Stimulated activated effector memory CD8-positive, alpha-beta T cell treated with anti-CD3 and anti-CD28 coated beads, Interleukin-12 subunit alpha, Interleukin-12 subunit beta, amount 100 ng/mL, for 72 hours (primary cell): ENCODE measurements at places on chromosomes 3 and 15.

GRCh38 chr3:191944835-191945234 is 483.9 kb downstream of the PYDC2 start:
- no peak for DNase-seq

DNA sequence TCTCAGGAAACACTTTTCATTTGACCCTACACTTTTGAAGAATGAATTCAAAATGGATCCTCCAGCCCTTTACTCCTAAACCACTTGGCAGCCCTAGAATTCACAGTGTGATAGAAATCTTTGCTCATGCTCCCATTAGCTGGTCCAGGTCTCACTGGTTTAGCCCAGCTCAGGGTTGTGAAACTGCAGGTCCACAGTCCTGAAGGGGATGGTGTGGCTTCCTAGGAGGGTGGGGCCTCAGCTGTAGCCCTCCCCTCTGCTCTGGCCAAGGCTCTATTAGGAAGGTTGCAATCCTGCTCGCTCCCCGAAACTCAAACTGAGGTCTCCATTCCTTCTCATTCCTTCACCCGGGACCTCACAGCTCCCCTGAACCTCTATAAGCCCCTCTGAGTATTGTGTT is 21.6 kb upstream of the TICRR start:
- no peak for DNase-seq

DNA sequence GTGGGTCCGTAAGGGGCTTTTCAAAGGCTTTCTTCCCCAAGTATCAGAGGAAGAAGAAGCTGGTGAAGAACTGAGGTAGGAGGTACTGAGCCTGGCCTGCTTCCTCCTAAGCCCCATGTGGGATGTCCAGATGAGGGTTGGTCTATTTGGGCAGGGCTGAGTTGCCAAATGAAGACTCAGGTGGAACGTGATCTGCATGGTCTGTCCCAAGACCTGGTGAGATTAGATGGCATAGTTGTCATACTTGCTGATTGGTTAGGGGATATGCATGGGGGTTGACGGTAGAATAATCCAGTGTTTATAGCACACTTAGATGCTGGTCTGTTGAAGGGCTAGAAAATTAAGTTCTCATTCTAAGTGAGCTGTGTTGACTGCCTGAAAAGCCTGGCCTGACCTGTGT is 36.3 kb upstream of the BSN start:
- no peak for DNase-seq

GRCh38 chr3:184513276-184514170 is 48.1 kb upstream of the EPHB3 start:
- DNase-seq = peak; percentile 90

DNA sequence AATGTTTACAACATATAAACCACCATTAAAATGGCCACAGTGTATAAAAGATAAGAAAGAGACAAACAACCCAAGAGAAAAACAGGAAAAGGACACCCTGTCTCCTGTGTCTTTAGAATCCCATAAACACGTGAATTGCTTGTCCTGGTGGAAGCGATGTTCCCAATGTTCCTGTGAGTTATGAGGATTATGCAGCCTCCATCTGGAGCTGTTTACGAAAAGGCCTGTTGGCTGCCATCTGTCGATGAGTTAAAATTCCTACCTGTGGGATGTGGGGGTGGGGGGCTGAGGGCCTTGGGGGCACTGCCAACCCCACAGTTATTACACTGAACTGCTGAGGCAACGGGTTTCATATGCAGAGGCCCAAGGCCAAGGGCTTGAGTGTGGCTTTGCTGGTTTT is 13.6 kb downstream of the NISCH start:
- DNase-seq = no peak

- no peak for DNase-seq
Measured at GRCh38 chr15:95457520-95457919, 873.0 kb upstream of the NR2F2 start.

GRCh38 chr3:112604536-112604935 is 36.4 kb downstream of the CCDC80 start:
- no peak for DNase-seq

DNA sequence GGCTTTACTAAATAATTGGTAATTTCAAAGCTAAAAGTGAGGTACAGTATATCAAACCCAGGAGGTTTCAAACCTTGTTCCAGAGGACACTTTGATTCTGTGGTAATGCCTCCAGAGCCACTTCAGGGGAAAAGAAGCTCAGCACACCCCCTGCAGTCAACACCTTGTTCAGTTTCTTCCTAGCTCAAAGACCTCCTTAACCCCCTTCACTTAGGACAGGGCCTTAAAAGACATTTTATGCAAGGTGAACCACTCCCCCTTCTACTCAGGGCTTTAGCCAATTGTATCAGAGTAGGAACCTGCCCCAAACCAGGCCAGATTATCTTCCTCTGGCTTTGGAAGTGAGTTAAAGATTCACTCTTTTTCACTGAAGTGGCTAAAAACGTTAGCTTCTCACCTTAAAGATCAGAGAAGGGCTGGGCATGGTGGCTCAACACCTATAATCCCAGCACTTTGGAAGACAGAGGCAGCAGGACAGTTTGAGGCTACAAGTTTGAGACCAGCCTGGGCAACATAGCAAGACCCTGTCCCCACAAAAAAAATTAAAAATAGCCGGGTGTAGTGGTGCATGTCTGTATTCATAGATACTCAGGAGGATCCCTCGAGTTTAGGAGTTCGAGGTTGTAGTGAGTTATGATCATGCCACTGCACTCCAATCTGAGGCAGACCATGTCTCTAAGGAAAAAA is 3.4 kb downstream of the DENND6A start:
- no peak for DNase-seq

DNA sequence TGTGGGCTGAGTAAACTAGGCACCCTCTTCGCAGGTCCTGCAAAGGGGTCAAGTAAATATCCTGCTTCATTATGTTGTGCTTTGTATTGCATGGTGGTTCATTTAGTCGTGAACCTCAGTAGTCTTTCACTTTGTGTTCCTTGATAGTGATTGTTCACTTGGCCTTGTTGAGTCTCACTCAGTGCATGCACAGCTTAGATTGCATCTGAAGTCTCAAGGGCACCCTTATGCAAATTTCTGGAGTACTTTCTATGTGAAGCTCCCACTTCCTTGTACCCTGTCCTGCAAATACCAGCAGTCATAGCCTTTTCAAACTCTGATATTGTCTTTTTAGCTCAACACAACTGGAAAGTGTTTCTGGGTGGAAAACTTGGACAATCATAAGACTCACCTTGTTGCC is 519.2 kb downstream of the NAALADL2 start:
- no peak for DNase-seq

- DNase-seq = no peak
Measured at GRCh38 chr3:7332696-7333095, 471.8 kb downstream of the GRM7 start.

- DNase-seq = no peak
Measured at GRCh38 chr3:13850161-13850945, 29.5 kb downstream of the WNT7A start.

GRCh38 chr3:141367038-141367730 is 1.1 kb upstream of the ZBTB38 start:
- DNase-seq = no peak

- DNase-seq = no peak
Measured at GRCh38 chr3:177461765-177462164, 264.5 kb upstream of the TBL1XR1 start.

DNA sequence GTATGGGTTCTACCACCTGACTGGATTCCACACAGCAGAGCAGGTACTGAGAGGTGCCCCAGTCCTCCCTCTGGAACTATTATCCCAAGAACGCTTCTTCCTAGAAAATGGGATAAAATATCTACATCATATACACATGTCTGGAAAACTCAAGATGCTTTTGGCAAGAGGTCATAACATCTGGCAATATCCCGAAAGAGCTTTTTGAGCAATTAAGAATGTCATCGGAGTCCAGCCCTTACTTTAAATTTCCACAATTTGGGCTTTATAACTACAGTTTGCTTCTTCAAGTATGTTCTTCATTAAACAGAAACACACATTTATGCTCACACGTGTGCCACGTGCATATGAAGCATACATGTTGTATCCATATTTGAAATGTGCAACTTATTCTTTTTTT is 365.9 kb upstream of the THBS1 start:
- no peak for DNase-seq

- no peak for DNase-seq
Measured at GRCh38 chr3:90128391-90128790, 1021.0 kb downstream of the EPHA3 start.

DNA sequence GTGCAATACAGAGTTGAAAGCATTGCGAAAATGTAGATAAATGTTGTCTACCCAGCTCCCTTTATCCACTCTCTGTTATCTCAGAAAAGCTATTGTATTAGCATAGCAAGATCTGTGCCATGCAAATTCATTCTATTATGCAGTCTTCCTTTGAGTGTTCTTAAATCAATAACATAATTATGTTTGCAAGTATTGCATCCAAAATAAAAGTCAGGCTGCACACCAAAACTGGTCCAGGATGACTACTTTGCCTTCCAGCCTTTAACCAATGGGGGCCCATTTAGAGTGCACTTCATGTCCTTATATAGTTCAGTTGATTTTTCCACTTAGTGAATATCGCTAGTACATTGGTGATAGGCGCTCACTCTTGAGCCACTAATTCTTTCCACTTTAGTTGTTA is 107.4 kb upstream of the MLF1 start:
- DNase-seq = no peak
